COR-L47 (cell line): ENCODE measurements at places on chromosomes 2 and 18.

DNA sequence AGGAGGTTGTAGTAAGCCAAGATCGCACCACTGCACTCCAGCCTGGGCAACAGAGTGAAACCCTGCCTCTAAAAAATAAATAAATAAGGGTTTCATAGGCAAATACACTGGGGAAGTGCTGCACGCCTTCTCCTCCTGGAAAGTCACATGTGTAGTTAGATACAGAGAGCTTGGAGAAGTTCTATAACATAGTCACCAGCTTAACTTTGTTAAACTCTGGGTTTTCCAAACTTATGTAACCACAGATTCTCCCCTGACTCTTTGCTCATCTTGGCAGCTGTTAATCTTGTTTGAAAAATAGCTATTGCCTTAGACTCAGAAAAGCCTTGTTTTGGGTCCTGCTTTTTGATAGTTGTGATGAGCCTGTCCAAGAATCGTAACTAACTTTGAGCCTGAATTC is 25.2 kb downstream of the KIAA2012 start:
- DNase-seq, result no peak

DNA sequence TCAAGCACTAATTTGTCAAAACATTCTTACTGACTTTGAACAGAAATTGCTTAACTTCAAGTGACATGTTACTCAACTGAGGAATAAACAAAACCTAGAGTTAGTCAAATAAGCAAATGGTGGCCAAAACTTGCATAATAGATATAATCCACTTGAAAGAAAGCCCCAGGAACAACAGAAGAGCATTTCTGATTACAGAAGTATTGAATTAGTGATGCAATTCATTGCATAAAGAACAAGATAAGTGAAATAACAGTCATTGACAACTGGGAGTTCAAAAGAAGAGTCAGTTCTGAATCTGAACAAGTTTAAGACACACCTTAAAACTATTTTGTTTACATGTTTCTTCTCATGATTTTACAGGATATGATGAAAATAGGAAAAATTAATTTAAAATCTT is 30.8 kb downstream of the COBLL1 start:
- no peak for DNase-seq

GRCh38 chr2:163697846-163698637 is 37.8 kb downstream of the FIGN start:
- DNase-seq, result no peak

DNA sequence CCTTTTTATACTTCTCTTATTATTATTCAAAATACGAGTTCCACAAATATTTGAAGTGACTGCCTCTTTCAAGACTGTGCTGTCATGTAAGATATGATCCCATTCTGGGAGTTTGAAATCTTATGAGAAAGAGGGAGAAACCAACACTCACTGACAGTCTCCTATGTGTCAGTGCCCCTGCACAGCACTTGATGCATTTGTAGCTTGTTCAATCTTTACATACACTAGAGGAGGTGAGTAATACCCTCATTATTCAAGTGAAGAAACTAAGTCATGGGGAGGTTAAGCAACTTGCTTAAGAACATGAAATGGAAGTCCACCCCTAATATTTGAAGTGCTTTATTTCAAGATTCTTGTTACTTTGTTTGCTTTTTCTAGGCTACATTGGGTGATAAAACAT is 459.5 kb upstream of the FANCL start:
- DNase-seq, result no peak

- no peak for DNase-seq
These were observed 6.4 kb upstream of the PSD4 start for GRCh38 chr2:113167115-113167932.

DNA sequence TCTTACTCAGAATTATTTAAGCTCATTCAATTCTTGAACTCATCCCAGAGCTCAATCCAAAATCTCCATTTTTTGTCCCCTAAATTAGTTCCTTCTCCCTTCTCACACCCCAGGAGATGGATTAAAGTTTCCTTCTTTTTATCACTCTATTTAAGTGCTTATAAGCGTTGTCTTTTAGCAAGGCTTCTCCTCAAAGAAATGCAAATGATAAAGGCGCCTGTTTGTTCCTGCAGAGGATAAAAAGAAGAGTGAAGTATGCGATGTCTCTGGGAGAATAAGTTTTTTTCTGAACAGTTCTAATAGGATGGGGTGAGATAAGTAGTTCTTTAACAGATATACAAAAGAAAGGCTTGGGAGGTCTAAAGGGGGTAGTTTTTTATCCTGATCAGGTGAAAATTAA is 303.3 kb downstream of the CNTNAP5 start:
- DNase-seq, result no peak

- no peak for DNase-seq
These were observed 99.6 kb upstream of the MCFD2 start for GRCh38 chr2:47015206-47015605.

GRCh38 chr18:79570266-79571201 is 109.1 kb upstream of the CTDP1 start:
- peak; percentile 29 for DNase-seq

DNA sequence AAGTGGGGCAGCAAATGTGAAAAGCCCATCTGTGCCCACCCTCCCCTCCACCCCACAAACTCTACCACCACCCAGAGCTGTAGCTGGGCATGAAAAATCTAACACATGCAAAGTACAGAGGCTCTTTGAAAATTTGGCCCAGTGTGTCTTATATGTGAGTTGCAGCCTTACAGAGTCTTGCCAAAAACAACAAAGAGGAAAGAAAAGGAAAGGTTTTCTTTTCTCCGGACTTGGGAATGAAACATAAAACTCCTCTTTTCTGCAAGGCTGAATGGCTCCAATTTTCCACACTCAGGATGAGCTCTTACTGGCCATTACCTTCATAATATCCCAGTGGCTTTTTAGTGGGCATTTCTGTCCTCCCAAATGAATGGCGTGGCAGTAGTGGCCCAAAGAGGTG is 27.9 kb upstream of the POU3F3 start:
- DNase-seq, result no peak

DNA sequence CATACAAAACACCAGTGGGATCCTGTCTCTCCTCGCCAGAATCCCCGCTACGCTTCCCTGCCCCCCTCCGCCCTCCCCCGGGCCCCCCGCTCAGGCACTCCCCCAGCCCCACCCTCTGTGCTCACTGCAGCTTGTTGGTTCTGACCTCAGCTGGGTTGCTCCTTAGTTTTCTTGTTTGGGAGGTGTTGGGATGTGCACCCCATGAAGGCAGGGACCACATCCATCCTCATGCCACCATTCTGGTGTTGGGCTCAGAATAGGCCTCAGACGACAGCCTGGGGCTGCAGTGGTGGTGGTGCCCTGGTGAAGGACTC is 4.6 kb downstream of the SNED1 start:
- DNase-seq, result no peak

DNA sequence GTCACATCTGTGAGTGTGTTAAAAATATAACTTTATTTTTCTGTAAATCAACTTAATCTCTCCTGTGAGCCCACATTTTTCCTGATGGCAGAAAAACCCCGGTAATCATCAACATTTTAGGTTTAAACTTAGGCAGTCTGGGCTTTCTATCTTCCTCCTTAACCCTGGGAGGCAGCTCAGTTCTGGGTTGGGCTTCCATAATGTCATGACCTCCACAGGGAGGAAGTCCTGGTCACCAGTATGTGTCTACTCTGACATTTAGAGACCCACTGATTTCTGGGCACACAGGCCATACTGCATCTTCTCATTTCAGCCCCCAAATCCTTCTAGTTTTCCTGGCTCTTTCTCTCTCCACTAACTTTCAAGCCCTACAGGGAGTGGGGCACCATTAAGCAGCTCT is 181.2 kb downstream of the DYSF start:
- no peak for DNase-seq

DNA sequence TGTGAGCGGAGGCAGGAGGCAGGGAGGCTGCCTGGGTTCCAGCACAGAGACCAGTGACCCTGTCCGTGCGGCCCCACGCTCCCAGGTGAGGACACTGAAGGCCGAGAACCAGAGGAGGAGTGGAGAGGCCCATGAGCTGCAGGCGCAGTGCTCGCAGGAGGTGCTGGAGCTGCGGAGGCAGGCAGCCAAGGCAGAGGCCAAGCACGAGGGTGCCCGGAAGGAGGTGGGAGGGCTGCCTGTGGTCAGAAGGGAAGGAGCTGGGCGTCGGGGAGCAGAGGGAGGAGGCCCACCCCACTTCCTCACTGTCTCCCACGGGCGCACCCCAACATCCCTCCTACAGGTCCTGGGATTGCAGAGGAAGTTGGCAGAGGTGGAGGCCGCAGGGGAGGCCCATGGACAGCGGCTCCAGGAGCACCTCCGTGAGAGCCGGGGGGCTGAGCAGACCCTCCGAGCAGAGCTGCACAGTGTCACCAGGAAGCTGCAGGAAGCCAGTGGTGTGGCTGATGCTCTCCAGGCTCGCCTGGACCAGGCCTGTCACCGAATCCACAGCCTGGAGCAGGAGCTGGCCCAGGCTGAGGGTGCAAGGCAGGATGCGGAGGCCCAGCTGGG is 33.0 kb upstream of the SNED1 start:
- no peak for DNase-seq

DNA sequence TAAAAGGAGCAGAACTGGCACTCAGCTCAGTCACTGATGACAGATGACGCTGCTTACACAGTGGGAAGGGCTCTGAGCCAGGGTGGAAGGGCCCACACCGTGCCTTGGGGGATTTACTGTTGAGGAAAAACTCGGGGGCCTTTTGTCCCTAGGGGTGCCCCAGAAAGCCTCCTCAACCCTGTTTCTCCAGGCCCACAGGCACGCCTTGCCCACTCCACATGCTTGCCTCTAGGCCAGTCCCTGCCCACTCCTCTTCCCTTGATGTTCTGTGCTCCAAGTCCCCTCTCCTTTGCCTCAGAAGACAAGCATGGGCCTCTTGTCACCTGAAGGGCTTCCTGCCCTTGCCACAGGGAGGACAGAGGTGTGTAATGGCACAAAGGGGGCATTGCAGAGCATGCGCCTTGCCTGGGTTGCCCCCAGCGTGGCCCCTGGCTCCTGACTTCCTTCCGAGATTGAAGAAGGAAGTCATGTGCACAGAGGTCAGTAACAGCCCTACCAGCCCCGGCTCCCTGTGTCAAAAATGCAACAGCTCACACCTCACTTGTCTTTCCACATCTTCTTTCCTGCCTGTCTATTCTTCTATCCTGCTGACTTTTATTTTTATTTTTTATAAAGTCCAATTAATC is 65.1 kb downstream of the LIPG start:
- no peak for DNase-seq

GRCh38 chr18:78659748-78660147 is 319.9 kb upstream of the SALL3 start:
- DNase-seq, result peak; percentile 57

GRCh38 chr2:26068602-26069298 is 34.9 kb downstream of the RAB10 start:
- no peak for DNase-seq

GRCh38 chr2:182887753-182888415 is 21.4 kb upstream of the FRZB start:
- DNase-seq, result no peak

DNA sequence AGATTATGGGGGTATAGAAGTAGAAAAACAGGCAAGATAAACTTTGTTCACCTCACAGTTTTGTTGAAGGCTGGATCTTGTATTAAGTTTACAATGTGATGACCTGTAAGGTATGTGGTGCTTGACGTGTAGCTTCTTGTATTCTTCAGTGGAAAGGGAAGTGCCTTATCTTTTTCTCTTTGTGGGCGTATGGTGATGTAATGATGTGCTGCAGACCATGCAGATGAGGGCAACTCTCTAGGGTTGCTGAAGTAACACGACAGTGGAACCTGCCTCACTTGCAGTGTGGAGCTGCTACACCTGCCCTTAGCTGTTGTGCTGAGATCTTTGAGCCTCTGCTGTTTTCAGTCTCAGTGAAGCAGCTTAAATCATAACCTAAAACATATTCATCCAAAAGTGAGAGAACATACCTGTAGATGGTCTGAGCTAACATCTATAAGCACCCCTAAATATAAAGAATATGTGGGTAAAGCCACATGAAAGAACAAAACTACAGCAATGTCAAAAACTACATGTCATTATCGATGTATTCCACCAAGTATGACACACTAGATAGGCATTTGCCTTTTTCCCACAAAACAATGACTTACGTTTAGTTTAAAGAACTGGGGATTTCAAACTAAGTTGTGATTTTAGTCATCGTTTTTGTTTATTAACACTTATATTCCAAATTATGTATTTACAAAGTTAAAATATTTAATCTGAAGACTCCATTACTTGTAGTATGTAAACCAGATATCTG is 1144.1 kb downstream of the CNTNAP5 start:
- no peak for DNase-seq

GRCh38 chr2:165927353-165927752 is 26.2 kb downstream of the TTC21B start:
- DNase-seq, result no peak

GRCh38 chr2:75055142-75055819 is 96.8 kb downstream of the POLE4 start:
- no peak for DNase-seq

DNA sequence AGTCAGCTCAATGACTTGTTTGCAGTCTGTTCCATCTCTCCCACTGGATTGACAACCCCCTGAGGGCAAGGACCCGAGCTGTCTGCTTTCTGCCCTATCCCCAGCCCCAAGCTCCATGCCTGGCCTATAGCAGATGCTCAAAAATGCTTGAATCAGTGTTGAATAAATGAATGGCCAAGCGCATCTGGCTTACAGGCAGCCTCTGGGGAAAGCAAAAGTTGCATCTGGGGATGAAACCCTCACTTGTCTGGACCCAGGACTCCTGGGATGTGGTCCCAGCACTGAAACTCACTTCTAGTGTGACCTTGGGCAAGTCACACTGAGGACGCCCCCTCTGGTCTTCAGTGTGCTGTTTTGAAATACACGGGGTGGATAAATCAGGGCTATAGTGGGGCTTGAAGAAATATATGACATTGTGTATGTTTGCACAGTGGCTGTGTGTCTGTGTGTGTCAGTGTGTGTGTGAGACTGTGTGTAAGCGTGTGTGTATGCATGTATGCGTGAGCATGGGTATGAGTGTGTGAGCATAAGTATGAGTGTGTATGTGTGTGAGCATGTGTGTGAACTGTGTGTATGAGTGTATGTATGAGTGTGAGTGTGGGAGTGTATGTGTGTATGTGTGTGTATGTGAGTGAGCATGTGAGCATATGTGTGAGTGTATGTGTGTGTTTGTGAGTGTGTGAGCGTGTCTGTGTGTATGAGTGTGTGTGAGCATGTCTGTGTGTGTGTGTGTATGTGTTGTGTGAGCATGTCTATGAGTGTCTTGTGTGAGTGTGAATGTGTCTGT is 27.8 kb upstream of the TNS1 start:
- DNase-seq, result no peak

DNA sequence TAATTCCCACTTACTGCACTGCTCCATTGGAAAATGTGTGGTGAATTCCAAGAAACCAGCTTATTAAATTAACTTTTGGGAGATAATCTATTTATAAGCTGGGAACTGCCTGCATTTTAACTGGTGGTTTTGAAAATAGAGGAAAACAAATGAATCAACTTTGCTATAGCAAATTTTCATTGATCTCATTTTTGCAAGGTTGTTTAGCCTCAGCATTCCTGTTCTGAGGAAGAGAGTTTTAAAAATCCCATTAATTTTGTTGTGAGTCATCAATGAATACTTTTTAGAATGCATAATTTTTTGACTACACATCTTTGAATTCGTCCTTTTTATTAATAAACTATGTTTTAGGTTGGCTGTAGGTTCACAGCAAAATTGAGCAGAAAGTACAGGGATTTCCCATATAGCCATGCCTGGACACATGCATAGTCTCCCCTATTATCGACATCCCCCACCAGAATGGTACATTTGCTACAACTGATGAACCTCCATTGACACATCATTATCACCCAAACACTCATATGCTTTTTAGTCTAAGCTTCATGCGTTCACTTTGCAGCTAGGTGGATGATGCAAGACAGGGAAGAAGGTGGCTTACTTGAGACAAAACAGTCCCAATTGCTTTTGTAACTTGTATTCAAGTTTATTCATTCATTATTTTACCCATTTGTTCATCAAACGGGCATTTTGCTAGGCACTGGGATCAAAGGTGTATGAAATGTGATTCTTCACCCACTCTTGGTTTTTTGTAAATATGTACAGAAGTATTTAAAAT is 106.9 kb downstream of the ZNF521 start:
- no peak for DNase-seq
